Left colon (tissue), 2 donors: ENCODE measurements at places on chromosomes 13 and 19. TPM values are rescaled to one million over a fixed set of nuclear protein-coding genes. Genes with fewer than 3 reads are reported as not detected.

GRCh38 chr19:3193256-3194105 is 7.8 kb downstream of the NCLN start:
- DNase-seq: no peak

GRCh38 chr13:80276371-80277289 is 64.3 kb downstream of the SPRY2 start:
- no peak for DNase-seq

DNA sequence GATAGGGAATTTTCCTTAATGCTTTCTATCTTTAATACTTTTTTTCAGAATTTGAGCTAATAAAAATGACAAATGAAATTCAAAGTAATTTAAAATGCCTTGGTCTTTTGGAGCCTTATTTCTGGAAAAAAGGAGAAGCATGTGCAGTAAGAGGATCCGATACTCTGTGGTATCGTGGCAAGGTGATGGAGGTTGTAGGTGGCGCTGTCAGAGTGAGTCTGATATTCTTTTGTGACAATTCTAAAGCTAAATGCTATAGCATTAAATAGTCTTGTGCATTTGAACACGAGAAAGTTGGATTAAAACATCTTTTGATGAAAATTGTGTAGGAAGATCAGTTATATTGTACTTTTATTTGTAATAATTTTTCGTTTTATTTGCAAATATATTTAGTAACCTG is 95.0 kb downstream of the RNF17 start:
- no peak for DNase-seq

GRCh38 chr19:35297515-35297848 is 5.5 kb downstream of the MAG start:
- DNase-seq: no peak

GRCh38 chr13:96898212-96898611 is 96.1 kb downstream of the OXGR1 start:
- DNase-seq: no peak

DNA sequence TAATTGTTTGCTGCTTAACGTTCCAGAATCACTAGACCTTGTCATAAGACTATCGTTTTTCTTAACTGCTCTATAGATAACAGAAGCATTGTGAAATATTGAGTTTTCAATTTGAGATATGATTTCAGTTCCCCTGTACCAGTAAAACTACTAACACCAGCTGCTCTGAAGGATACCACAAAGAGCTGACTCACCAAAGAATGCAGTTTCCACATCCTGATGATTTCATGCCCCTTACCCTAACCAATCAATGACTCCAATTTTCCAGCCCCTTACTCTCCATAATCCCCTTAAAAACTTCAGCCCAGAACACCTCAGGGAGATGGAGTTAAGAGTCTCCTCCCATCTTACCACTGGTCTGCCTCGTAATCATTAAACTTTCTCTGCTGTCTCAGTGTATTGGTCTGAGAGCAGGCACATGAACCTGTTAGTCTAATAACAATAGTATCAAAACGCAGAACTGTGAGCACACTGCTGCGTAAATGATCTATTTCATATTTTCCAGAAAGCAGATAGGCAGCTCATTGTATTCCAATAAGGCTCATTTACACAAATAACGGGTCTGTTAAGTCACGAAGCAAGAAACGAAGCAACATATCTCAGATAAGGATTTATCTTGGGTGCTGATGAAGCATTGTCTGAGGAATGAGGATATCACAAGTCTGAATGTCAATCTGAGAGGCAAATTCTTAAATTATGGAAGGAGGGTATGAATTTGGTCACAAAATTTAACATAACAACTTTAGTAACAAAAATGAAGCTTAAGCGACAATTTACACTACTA is 14.1 kb upstream of the CCNA1 start:
- no peak for DNase-seq

DNA sequence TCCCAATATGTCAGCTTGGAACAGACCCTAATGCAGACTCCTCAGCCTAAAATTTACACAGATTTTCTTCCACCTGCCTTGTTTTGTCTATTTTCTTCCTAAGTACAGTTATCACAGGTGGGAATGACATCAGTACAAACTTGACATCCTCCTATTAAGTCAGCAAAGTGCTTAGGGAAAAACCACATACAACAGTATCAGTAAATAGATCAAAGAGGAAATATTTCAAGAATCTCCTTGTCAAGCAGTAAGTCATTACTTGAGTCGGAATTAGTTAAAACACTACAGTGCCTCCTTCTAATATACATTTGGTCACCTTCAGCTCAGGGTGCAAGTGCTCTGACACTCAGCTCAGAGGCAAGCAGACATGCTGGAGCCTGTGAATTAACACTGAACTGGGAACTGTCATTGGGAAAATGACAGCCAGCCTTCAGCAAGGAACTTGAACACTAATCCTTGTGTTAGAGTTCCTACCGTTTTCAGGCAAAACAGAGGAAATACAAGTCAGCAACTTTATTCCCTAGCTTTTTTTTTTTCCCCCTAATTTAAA is 394.3 kb upstream of the HTR2A start:
- no peak for DNase-seq

DNA sequence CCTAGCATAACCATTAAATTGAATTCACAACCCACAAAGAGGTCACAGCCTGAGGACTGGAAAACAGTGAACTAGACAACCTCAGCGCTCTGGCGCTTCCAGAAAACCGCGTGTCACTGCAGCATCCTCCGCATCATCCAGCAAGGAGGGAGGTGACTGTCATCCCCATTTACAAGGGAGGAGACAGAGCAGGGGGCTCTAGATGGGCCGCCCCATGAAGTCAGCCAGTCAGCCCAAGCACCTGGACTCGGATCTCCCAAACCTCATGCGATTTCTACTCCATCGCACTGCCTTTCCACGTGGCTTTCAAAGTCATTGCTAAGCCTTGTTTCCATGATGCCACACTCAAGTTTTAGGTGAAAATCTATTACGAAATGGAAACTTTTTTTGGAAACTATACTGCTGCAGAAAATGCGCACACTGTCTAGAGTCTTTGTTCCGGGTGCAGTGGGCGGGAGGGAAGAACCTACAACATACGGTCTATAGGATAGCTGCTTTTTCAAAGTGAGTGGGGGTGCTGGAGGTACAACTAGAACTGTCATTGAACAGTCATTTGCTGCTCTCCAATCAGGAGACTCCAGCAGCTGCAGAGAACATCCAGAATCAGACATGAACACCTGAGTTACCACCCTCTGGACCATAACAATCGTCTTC is 2.8 kb downstream of the AP3D1 start:
- DNase-seq: no peak

DNA sequence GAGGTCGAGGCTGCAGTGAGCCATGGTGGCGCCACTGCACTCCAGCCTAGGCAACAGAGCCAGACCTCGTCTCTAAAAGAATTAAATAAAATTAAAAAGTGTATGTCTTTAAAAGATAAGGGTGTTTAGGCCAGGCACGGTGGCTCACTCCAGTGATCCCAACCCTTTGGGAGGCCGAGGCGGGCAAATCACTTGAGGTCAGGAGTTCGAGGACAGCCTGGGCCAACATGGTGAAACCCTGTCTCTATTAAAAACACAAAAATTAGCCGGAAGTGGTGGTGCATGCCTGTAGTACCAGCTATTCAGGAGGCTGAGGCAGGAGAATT is 7.5 kb upstream of the SDHAF1 start:
- no peak for DNase-seq

DNA sequence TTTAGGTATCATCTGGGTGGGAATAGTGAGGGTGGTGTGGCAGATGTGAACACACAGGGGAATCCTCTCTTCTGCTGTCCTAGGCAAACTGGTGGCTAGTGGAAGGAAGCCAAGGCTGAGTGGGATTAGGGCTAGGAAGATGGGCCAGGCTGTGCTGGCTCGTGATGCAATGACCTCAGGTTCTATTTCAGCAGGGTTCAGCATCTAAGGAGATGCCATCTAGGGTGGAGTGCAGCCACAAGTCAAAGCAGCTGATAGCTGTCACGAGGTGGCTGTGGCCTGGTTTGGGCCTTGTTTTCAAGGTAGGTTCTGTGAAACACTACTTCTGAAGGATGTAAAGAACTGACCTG is 21.6 kb downstream of the ARL11 start:
- DNase-seq: no peak

- DNase-seq: no peak
Measured at GRCh38 chr13:41606646-41607045, 149.3 kb downstream of the RGCC start.

DNA sequence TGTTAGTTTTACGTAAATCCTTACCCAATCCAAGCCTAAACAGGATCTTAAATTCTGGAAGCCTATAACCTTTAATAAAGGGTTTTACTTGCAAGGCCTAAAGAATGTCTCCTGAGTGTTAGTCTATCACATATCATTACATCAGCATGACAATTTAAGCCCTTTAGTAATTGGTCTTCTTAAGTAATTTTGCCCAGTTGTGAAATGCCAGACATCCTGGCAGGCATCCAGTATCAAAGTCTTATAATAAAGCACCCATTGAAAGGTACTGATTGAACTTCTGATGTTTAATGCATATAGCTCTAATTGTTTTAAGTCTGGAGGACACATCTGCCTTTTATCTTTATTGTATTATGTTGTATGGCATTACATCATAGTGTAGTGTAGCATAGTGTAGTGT is 1078.9 kb downstream of the SLITRK1 start:
- DNase-seq: no peak

GRCh38 chr19:53595510-53595867 is 36.3 kb upstream of the DPRX start:
- no peak for DNase-seq

DNA sequence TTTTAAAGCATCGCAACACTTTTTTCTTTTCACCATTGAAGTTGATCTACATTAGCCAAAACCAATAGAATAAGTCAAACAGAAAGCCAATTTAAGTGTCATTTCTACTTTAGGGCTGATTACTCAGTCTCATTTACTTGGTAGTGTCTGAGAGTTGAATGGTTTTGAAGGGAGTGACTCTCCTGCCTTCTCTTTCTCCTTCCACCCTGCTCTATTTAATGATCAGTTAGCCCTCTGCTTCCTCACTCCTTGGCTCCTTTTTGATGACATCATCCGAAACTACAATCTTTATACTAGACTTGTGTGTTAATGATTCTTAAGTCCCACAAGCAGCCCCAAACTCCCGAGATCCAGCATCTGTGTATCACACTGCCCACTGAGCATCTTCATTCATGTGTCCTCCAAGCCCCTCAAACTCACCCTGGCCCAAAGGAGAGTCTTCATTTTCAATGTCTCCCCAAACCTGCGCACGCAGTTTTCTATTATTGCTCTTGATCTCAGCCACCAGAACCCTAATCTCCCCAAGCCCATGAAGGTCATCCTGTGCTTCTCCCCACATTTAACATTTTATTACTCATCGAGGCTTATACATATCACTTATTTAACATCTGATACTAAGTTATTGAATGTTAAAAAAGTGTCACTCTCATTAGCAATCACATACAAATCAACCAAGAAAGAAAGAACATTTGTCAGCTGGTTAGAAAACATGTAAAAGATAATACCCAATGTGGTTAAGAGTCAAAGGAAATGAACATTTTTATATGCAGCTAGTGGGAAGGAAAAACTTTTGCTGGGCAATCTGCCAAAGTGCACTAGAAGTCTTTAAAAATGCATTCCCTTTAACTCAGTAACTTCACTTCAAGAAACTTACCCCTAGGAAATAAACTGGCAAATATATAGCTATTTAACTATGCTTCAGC is 32.2 kb upstream of the ARGLU1 start:
- no peak for DNase-seq

GRCh38 chr13:22451327-22451741 is 729.4 kb upstream of the SGCG start:
- no peak for DNase-seq

DNA sequence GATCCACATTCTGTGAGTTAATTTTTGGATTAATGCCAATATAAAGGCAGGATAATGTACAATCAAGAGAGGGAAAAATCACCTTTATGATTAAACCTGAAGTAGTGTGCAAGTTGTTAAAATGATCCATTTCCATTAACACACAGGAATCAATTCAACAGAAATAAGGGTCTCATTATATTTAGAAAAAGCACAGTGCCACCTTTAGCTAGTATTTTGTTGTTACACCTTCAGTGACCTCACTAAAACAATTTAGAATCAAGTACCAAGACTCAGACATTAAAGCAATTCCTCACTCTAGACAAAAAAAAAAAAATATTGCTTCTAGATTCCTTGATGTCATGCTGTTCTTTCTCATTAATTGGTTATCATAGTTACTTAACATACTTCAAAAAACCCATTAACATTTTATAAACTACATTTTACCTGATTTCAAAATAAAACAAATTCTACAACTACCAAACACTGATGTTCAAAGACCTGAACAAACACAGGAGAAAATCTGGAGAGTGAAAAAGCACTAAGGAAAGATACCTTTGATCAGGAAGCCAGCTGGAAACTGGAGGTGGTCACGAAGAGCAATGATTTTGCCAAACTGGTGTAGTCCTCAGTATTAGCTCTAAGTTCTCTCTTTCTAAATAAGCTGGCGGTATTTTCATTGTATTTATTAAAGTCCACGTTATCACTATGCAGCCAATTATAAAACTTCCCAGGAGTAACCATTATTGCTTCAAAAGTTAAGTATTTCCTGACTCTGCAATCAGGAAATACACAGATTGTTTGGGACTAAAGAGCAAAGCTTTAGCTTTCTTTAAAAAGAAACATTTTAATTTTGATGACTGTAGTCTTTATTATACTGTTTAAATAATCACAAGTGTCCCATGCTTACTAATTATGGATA is 115.3 kb downstream of the TBC1D4 start:
- DNase-seq: no peak

- no peak for DNase-seq
Measured at GRCh38 chr13:20721454-20722357, 18.2 kb downstream of the IL17D start.

DNA sequence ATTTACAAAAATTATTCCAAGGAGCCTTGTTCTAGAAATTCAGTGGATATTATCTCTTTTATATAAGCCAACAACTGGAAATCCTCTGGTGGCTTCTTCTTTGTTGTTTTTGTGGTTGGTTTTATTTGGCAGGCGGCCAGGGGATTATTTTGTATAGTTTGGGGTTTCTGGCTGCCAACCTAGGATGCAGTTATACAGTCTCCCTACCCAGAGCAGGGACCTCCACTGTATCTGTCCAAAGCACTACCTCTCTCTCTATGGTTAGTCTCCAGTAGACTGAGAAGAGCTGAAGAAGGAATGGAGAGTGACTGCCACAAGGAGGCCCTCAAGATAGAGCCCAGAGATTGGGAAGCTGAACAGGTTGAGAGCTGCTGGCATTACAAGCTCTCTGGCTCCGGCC is 80.2 kb downstream of the ZAR1L start:
- no peak for DNase-seq

FNDC3A gene
- total RNA-seq: 49.9 TPM

CLDND2 gene
- total RNA-seq: 1.7 TPM

COL4A1 gene
- total RNA-seq: 65.3 TPM

ZNF266 gene
- total RNA-seq: 16.7 TPM

KIR2DL1 gene
- total RNA-seq: not detected
